LHCN-M2 (cell line): ENCODE measurements at places on chromosomes 3 and 15. TPM values are rescaled to one million over a fixed set of nuclear protein-coding genes. Genes with fewer than 3 reads are reported as not detected.

DNA sequence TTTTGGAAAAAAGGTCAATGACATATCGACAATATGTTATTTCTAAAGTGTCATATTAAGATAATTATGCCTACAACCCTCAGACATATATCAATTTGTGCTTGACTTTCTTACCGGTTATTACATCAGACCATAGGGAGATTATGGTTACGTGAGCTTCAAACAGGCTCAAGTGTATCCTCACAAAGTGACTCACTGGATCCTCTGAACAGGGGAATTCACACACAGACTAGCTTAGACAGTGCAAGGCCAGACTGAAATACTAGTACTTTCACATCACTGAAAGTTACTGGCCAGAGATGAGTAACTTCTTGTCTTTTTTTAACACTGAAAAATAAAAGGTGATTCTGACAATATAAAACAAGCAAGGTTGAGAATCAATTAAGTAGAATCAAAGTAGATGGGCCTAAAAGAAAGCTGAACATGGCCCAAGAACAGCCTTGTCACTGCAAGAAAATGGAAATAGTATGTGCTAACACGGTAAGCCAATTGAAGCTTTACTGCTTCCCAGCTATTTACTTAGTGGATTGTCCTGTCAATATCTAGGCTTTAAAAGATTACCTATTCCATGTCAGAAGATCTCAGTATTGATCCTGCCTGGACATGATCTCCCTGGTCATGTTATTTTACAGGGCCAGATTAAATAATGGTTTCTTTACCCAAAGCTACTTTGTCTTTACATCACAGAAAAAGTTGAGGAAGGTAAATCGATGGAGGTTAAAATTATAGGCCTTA, 848.6 kb downstream of the ROBO1 start:
- DNase-seq: peak; percentile 85

DNA sequence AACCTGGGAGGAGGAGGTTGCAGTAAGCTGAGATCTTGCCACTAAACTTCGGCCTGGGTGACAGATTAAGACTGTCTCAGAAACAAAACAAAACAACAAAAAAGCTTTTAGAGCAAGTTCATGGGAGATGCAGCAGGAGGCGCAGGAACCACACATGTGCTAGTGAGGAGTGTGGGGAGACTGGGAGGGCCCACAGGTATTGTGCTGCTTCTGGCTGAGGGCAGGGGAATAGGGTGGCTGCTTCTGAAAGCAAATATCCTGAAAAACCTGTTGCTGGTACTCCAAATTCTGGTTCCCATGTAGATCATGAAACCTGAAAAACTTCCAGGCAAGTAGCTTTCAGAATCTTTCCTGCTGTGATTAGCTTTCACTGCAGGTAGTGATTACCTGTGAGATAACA, 22.1 kb downstream of the TYRO3 start:
- DNase-seq: no peak

DNA sequence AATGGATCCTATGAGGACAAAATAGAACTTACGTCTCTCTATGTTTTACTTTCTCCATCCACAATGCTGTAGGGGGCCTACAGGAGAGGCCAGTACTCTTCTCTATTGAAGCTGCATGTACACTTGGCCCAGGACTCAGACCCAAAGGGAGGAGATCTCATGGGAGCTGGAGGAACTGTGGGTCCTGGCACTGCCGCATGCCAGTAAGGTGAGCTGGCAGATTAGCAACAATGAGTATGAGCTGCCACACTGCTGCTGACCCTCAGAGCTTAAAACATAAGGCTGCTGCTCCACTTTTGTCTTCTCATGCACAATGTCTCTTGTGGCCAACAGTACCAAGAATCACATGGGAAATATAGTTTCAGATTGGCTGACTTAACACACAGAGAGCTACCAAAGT, 57.8 kb upstream of the TBC1D5 start:
- peak; percentile 68 for DNase-seq

DNA sequence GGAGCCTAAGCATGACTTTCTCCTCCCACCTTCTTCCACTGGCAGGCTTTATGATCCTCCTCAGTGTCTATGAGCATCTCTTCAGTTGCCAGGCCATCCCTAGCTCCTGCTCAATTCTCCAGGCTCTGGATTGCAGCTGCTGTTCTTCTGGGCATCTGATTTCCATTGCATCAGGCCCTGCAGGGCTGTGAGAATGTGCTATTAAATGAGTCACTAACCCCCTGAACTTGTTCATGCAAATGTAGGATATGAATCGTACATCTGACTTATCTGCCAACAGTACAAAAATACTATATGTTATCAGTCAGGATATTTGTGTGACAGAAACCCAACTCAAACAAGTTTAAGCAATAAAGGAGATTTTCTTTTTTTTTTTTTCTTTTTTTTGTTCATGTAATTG, 11.9 kb downstream of the GPR176 start:
- peak; percentile 98 for DNase-seq

- DNase-seq: no peak
Observed at GRCh38 chr3:59249698-59250361, 200.0 kb upstream of the CFAP20DC start.

GRCh38 chr15:26355472-26356074, 417.3 kb downstream of the GABRB3 start:
- no peak for DNase-seq

- DNase-seq: no peak
Observed at GRCh38 chr3:177185035-177185574, 12.2 kb downstream of the TBL1XR1 start.

DNA sequence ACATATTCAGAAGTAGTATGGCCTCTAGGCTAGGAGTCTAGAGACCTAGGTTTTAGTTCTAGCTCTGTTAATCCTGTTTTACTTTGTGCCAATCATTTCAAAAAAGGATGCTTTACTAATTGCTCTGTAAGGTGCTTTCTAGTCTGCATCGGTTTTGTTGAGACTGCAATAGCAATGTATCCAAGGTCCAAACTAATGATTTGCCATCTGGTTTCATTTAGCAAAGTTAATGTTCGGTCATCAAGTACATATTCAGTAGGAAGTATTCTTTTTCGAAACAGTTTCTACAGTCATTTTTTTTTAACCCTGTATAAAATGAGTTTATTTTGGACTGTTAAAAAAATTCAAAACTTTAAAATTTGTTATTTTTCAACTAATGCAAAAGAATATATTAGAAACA, 2.0 kb upstream of the GALK2 start:
- no peak for DNase-seq

DNA sequence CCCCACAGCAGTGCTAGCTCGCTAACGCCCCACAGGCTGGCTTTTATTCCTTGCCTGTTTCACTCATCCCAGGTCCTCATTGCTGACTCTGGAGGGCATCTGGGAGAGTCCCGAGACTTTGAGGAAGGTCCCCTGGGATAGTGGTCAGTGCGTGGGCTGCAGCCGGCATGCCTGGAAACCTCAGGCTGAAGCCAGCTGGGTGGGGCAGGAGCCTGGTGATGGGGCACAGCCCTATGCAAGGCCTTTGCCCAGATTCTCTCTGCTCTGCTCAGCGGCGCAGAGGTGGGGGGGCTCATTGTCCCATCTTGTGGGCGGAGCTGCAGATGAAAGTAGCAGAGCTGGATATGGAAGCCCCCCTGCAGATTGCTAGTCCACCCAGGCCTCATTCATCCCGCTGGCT, 55.7 kb upstream of the SMAD6 start:
- DNase-seq: peak; percentile 87

- no peak for DNase-seq
Observed at GRCh38 chr3:105246536-105246935, 120.2 kb upstream of the ALCAM start.

- no peak for DNase-seq
Observed at GRCh38 chr3:126390201-126390600, 4.5 kb upstream of the CFAP100 start.

- DNase-seq: no peak
Observed at GRCh38 chr15:50484781-50485180, 60.6 kb downstream of the USP8 start.

- DNase-seq: no peak
Observed at GRCh38 chr3:20421-20820, 176.1 kb upstream of the CHL1 start.

DNA sequence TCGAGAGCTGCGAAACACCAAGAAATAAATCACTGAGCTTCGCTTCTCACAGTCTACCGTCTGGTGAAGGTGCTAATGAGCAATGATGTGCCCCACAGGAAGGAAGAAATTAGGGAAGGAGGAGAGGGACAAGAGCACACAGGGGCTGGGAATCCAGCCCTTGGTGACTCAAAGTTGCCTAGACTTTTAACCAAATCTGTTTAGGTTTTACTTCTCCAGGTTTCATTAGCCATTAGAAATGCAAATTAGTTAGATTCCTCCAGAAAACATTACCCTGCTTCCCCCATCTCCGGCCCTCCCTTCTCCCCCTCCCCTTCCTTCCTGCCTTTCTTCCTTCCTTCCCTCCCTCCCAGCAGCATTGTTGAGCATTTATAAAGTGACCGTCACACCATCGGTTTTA, 59.3 kb upstream of the UBE2E1 start:
- DNase-seq: no peak

Gene OR5K4
- not detected in 2 replicates for total RNA-seq

Gene LNP1
- total RNA-seq: 3.5 and 6.4 TPM in 2 replicates
